ENCODE measurements at places on chromosomes 4 and X.
A peak's percentile ranks its signal among the peaks of the same experiment; 100 is the strongest.

- DNase-seq = no peak
Observed at GRCh38 chr4:159460371-159460770, 357.5 kb downstream of the RAPGEF2 start.

DNA sequence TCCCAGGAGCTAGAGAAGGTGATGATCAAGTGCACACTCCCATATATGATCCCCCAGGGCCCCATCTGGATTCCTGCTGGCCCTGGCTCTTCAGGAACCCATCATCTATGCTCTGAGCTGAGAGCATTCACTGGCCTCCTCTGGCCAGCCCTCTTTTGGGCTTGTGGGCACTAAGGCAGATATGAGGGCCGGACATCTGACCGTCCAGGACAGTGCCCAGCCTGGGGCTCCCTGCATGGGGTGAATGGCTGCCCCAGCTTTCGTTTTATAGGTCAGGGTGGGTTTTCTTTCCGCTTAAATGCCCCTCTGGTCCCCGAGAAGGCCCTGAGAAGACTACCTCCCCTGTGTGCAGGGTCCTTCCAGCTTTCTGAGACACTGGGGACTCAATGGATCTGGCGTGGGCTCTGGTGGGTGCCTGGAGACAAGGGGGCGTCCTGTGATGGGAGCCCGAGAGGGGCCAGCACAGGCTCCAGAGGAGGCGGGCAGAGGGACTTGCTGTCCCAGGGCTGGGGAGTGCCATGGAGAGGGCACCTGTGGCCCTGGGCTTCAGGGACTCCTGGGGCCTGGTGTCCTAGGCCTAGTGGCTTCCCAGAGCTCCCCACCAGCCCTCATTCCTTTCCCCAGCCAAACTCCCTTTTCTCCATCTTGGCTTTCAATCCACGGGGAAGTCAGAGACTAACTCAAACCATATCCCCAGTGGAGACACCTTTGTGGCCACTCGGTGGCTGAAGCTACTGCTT is 39.5 kb upstream of the GRPEL1 start:
- no peak for DNase-seq

DNA sequence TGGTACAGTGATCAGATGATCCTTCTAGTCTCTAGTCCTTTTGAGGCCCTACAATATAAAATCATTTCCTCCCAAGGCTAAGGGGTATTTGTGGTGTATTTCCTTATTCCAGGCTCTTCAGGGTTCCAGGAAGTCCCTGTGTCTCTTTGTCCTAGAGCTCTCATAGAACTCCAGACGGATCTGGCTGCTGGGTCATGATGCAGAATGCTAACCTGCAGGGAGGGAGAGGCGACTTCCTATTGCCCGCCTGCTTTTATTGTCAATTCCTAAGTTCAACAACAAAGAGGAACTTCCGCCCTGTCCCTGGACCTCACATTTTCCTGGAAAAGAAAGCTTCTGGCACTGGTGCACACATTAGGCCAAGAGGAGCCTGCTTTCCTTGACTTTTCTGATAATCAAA is 45.9 kb upstream of the ZNF827 start:
- DNase-seq = no peak

- no peak for DNase-seq
Observed at GRCh38 chr4:140076307-140076706, 77.7 kb downstream of the MAML3 start.

DNA sequence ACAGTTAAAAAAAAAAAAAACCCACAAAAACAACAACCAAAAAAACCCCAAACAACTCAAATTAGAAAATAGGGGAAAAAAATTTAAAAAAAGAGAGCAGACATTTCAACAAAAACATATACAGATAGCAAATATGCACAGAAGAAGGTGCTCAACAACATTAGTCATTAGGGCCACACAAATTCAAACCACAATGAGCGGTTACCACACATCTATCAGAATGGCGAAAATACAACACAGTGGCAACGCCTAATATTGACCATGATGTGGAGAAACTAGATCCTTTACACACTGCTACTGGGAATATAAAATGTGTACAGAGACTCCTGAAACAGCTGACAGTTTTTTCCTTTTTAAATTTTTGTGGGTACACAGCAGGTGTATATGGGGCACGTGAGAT is 19.4 kb downstream of the LYAR start:
- DNase-seq = peak; percentile 6

DNA sequence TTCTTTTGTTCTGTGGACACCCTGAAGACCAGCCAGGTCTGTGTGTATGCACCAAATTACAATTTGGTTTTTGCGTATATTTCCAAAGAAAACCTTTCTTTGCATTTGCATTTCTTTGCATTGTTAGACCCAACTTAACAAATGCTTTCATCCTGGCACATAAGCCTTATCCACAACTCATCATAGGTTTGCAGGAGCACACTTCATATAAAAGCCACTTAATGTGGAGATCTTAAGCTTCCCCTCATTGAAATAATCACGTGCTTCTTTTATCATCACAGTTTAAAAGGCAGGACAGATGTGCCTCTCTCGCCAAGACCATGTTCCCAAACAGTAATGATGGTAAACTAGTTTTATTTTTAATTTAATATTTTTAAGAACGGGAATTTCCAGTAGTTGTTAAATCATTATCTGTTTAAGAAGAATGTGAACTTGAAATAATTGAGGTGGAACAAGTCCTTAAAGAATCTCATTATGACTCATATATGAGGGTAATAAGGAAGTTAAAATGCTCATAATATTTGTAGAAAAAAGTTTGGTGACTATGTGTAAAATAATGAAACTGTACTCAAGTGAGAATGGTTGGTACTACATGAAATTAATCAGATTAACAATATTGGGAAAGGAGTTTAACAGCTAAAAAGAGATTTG is 65.5 kb downstream of the GLRA3 start:
- DNase-seq = peak; percentile 0

All from EH (cell line).